ENCODE measurements at places on chromosomes 16 and 17. TPM values are rescaled to one million over a fixed set of nuclear protein-coding genes. Genes with fewer than 3 reads are reported as not detected.

DNA sequence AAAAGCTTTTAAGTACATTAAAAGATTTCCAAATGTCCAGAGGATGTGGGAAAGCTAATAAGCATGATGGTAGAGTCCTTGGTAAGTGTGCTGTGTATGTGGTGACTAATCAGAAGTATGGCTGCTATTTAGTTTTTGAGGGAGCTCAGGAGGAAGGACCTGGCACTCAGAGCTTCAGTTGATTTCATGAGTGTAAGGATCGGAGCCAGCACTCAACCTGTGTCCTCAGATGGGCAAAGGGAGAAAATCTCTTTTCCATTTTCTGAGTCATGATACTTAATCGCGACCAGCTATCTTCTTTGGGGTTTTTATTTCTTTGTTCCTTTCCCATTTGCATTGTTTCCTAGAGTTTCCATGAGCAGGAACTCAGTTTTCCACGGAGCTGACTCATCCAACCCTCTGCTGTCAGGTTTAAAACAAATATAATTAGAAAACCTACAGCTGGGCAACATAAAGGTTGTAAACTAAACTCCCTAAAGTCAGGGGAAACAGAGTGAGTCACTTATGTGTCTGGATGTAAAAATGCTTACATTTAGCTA, 125.4 kb downstream of the MAP2K6 start:
- DNase-seq, result no peak

DNA sequence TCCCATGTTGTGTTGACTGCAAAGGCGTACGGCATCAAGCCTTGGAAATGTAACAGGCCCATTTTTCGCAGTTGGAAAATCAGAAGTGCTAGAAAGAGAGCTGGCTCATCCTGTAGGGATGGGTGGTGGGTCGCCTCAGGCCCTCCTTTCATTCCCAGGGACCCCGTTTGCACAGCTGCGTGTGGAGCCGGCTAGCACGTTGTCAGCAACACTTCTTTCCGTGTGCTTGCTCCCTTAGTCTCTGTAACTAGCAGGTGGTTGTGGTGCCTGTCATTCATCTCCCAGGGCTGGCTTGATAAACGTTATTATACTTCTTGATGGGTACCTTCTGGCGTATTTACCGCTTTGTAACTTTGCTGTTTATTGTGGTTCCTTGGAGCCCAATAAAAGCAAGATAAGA, 239.0 kb upstream of the CACNG5 start:
- no peak for DNase-seq

DNA sequence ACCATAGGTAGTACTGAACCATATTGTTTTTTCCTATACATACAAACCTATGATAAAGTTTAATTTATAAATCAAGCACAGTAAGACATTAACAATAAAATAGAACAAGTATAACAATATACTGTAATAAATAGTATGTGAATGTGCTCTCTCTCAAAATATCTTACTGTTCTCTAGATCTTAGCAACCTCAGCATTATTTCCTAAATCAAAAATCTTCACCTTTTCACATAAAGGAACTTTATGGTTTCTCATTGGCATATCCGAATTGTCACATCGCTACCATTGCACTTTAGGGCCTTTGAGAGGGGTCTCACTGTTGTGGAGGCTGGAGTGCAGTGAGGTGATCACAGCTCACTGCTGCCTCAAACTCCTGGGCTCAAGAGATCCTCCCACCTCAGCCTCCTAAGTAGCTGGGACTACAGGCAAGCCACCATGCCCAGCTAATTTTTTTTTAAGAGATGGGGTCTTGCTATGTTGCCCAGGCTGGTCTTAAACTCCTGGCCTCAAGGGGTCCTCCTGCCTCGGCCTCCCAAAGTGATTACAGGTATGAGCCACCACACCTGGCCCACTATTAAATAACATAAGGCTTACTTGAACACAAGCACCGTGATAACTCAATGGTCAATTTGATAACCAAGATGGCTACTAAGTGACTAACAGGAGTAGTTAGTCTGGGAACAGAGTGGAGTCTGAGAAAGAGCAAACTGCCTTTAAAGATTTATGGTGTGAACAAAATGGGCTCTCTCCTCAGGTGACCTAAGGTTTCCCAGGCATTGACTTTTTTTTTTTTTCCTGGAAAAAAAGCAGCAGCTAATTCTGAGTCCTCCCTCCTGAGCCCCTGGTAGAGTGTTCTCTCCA, 2.9 kb upstream of the TMEM97 start:
- DNase-seq, result no peak

SPEM3 gene
- total RNA-seq, result not detected
